WERI-Rb-1 (cell line): ENCODE measurements at places on chromosomes 12 and 14.

- DNase-seq, result no peak
These were observed 19.7 kb downstream of the FGD4 start for GRCh38 chr12:32418903-32419519.

DNA sequence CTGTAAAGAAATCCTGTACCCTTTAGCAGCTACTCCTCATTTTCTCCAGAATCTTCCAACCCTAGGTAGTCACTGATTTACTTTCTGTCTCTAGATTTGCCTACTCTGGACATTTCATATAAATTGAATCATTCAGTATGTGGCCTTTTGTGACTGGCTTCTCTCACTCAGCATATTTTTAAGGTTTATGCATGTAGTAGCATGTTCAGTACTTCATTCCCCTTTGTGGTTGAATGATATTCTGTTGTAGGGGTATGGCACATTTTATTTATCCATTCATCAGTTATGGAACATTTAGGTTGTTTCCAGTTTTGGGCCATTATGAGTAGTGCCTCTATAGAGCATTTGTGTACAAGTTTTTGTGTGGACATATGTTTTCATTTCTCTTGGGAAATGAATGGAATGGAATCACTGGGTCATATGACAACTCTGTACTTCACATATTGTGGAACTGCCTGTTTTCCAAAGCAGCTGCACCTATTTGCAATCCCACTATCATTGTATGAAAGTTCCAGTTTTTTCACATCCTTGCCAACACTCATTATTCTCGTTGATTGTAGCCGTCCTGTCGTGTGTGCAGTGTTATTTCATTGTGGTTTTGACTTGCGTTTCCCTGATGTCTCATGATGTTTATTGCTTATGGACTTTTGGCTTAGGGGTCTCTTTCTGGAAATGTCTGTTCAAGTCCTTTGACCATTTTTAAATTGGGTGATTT lies 57.2 kb downstream of the ATF7IP start:
- no peak for DNase-seq

GRCh38 chr12:18432206-18432605 lies 170.9 kb downstream of the PIK3C2G start:
- DNase-seq, result no peak

GRCh38 chr12:109893261-109893995 lies 6.6 kb upstream of the TCHP start:
- DNase-seq, result no peak

GRCh38 chr12:601976-602699 lies 61.1 kb downstream of the NINJ2 start:
- no peak for DNase-seq

DNA sequence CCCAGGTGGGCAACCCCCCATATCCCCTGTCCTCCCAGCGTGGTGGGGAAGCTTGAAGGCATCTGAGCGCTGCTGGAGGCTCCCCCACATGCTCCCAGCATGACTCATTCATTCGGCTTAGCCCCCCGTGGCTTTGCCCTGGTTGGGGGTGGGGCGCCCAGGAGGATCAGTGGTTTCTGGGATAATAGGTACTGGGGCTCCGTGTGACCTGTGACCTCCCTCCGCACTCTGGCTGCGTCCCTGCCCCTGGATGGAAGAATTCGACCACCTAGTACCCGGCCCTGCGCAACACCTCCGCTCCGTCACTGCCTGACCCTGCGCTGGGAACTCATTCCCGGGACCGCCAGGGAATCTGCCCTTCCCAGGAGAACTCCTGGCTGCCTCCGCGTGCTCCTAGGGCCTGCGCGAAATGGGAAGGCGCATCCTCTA lies 120.1 kb downstream of the AACS start:
- peak; percentile 45 for DNase-seq

GRCh38 chr12:12909995-12910420 lies 18.6 kb downstream of the GPRC5A start:
- DNase-seq, result no peak

DNA sequence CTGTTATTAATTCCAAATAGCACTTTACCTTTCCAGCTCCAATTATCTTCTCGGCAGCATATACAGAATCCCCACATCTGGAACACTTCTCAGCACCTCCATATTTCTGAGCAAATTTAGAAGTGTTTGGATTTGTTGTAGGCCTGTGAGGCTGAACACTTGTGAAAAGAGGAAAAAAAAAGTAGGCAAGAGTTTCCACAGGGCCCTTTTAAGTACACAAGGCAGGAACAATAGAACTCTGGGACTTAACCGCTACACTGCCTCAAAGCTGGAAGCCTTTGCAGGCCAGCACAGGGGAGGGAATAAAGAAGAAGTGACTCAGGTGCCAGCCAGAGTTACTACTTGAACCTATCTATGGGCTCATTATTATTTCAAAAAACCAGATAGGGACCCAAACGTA lies 18.6 kb downstream of the CSRP2 start:
- no peak for DNase-seq

- DNase-seq, result no peak
These were observed 202.8 kb upstream of the PELI2 start for GRCh38 chr14:55915456-55915855.

- no peak for DNase-seq
These were observed 661.7 kb downstream of the VRK1 start for GRCh38 chr14:97458661-97459579.
